ENCODE measurements at places on chromosomes 1 and 21. TPM values are rescaled to one million over a fixed set of nuclear protein-coding genes. Genes with fewer than 3 reads are reported as not detected.

The C4BPA gene
- not detected for total RNA-seq

The FLG2 gene
- total RNA-seq, result not detected

The FNDC5 gene
- total RNA-seq, result not detected

The S100A7 gene
- not detected for total RNA-seq

The ZCCHC17 gene
- 20.8 TPM for total RNA-seq

The FCRLB gene
- total RNA-seq, result 0.10 TPM

The USH2A gene
- not detected for total RNA-seq

The CHI3L2 gene
- 5.5 TPM for total RNA-seq

- no peaks in the 10 kb centered on the region for H3K4me1 ChIP-seq
- no peak overlapping the region for H3K4me3 ChIP-seq
- no peaks in the 10 kb centered on the region for H3K36me3 ChIP-seq
- no peak for DNase-seq
Measured at GRCh38 chr1:94265906-94266305, 28.5 kb upstream of the ARHGAP29 start.

- DNase-seq, result no peak
- H3K4me3 ChIP-seq, result no peak overlapping the region
- no peaks in the 10 kb centered on the region for H3K27me3 ChIP-seq
- H3K27ac ChIP-seq, result no peak overlapping the region
- H3K4me1 ChIP-seq, result peaks cover 12% of the 10 kb centered on the region
- H3K36me3 ChIP-seq, result no peaks in the 10 kb centered on the region
Measured at GRCh38 chr1:76070538-76070937, 4.0 kb upstream of the ST6GALNAC3 start.

GRCh38 chr21:43690346-43690745 lies 28.6 kb upstream of the PDXK start:
- H3K4me1 ChIP-seq, result no peaks in the 10 kb centered on the region
- peaks cover 52% of the 10 kb centered on the region for H3K36me3 ChIP-seq
- no peak for DNase-seq
- H3K27me3 ChIP-seq, result no peaks in the 10 kb centered on the region
- no peak overlapping the region for H3K27ac ChIP-seq
- no peak overlapping the region for H3K4me3 ChIP-seq

- no peak overlapping the region for H3K27ac ChIP-seq
- H3K4me1 ChIP-seq, result no peaks in the 10 kb centered on the region
- DNase-seq, result no peak
- H3K36me3 ChIP-seq, result no peaks in the 10 kb centered on the region
Measured at GRCh38 chr1:49111931-49112330, 335.2 kb upstream of the BEND5 start.

- no peak for DNase-seq
- H3K27me3 ChIP-seq, result no peaks in the 10 kb centered on the region
- H3K36me3 ChIP-seq, result no peaks in the 10 kb centered on the region
- no peak overlapping the region for H3K4me3 ChIP-seq
Measured at GRCh38 chr1:213250446-213250845, 199.4 kb downstream of the RPS6KC1 start.

- H3K27ac ChIP-seq, result no peak overlapping the region
- peaks cover 16% of the 10 kb centered on the region for H3K4me1 ChIP-seq
- no peak for DNase-seq
- H3K27me3 ChIP-seq, result no peaks in the 10 kb centered on the region
- peaks cover 75% of the 10 kb centered on the region for H3K36me3 ChIP-seq
- no peak overlapping the region for H3K4me3 ChIP-seq
Measured at GRCh38 chr1:169528215-169529067, 42.7 kb upstream of the SLC19A2 start.

GRCh38 chr1:19384113-19384512 lies 72.0 kb downstream of the SLC66A1 start:
- peaks cover 13% of the 10 kb centered on the region for H3K36me3 ChIP-seq
- no peak overlapping the region for H3K27ac ChIP-seq
- DNase-seq, result no peak
- no peak overlapping the region for H3K4me3 ChIP-seq
- no peaks in the 10 kb centered on the region for H3K27me3 ChIP-seq
- H3K4me1 ChIP-seq, result peaks cover 17% of the 10 kb centered on the region

- H3K27ac ChIP-seq, result no peak overlapping the region
- H3K4me3 ChIP-seq, result no peak overlapping the region
- peaks cover 9% of the 10 kb centered on the region for H3K27me3 ChIP-seq
- H3K4me1 ChIP-seq, result no peaks in the 10 kb centered on the region
Measured at GRCh38 chr1:29599071-29599470, 362.7 kb downstream of the PTPRU start.

GRCh38 chr1:94805912-94806311 lies 14.2 kb upstream of the SLC44A3 start:
- H3K27ac ChIP-seq, result no peak overlapping the region
- no peak overlapping the region for H3K4me3 ChIP-seq
- H3K4me1 ChIP-seq, result peaks cover 13% of the 10 kb centered on the region
- peak; percentile 66 for DNase-seq
- H3K36me3 ChIP-seq, result no peaks in the 10 kb centered on the region

- H3K27ac ChIP-seq, result no peak overlapping the region
- H3K27me3 ChIP-seq, result no peaks in the 10 kb centered on the region
- H3K36me3 ChIP-seq, result no peaks in the 10 kb centered on the region
- H3K4me1 ChIP-seq, result peaks cover 2% of the 10 kb centered on the region
- no peak for DNase-seq
Measured at GRCh38 chr1:205058853-205059252, 15.8 kb downstream of the CNTN2 start.

- no peak for DNase-seq
- H3K27me3 ChIP-seq, result peaks cover 19% of the 10 kb centered on the region
- no peak overlapping the region for H3K4me3 ChIP-seq
- H3K4me1 ChIP-seq, result no peaks in the 10 kb centered on the region
Measured at GRCh38 chr1:55399346-55399745, 184.2 kb upstream of the USP24 start.

DNA sequence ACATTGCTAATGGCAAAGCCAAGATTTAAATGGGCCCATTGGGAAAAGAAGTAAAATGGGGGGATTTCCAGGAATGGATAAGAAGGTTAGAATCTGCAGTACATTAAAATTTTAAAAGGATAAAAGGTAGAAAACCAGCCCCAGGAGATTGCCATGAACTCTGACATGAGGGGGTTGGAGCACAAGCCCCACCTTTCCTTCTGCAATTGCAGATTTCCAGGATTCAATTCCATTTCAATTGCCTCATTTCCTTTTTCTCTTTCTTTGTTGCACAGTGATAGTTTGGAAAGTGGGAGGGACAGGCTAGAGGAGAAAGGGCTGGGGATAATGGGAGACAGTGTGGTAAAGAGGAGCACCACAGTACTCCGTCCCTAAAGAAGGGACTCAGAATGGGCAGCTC lies 238.5 kb upstream of the RAB4A start:
- H3K36me3 ChIP-seq, result no peaks in the 10 kb centered on the region
- no peak overlapping the region for H3K4me3 ChIP-seq
- no peaks in the 10 kb centered on the region for H3K27me3 ChIP-seq
- DNase-seq, result no peak
- H3K27ac ChIP-seq, result no peak overlapping the region

DNA sequence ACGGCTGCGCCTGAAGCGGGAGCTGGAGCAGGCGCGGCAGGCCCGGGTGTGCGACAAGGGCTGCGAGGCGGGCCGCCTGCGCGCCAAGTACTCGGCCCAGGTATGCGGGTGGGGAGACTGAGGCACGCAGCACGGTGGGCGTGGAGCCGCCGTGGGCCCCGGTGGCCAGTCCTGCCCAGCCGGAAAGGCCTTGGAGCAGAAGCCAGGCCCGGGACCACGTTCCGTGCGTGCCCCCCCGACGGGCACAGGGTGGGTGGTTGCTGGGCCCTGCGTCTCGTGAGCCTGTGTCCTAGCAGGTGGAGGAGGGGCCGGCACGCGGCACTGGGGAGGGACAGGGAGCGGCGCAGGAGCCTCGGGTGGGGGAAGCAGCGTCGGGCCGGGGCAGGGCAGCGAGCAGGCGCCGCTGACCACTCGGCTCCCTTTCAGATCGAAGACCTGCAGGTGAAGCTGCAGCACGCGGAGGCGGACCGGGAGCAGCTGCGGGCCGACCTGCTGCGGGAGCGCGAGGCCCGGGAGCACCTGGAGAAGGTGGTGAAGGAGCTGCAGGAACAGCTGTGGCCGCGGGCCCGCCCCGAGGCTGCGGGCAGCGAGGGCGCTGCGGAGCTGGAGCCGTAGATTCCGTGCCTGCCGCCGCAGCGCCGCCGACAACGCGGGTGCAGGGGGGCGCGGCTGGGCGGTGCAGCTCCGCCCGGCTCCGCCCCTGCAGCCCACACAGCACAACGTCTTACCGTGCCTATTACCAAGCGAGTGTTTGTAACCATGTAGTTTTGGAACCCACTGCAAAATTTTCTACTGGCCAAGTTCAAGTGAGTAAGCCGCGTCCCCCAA lies 78.2 kb downstream of the SKI start:
- no peaks in the 10 kb centered on the region for H3K27me3 ChIP-seq
- peaks cover 18% of the 10 kb centered on the region for H3K4me1 ChIP-seq
- H3K27ac ChIP-seq, result no peak overlapping the region
- DNase-seq, result no peak
- no peak overlapping the region for H3K4me3 ChIP-seq

- peaks cover 20% of the 10 kb centered on the region for H3K4me1 ChIP-seq
- peaks cover 10% of the 10 kb centered on the region for H3K36me3 ChIP-seq
- no peaks in the 10 kb centered on the region for H3K27me3 ChIP-seq
- H3K4me3 ChIP-seq, result no peak overlapping the region
Measured at GRCh38 chr1:32363713-32364112, 1.4 kb downstream of the TSSK3 start.

DNA sequence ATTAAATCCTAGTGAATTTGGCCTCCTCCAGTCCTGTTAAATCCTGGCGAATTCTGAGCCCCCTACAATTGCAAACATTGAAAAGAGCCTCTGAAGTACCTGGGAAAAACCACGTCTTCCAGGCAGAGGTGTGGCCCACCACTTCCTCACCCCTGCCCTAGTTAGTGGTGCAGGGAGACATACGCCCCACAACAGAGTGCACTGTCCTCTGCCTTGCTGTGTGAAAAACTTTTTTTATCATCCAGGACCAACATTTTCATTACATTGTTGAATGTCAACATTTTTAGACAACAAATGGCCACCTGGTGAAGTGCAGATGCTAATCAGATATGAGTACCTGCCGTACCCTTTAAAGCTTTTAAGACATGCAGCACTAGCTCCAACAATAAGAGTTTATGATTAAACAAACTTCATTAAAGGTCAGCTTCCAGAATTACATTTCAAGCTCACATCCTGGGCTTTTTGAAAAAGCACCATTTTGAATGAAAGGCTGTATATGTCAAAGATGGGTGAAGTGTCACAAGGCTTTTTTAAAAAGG lies 13.6 kb upstream of the TMPRSS2 start:
- H3K36me3 ChIP-seq, result no peaks in the 10 kb centered on the region
- no peak overlapping the region for H3K4me3 ChIP-seq
- H3K27me3 ChIP-seq, result peaks cover 3% of the 10 kb centered on the region
- no peaks in the 10 kb centered on the region for H3K4me1 ChIP-seq

GRCh38 chr1:219812491-219813203 lies 115.7 kb downstream of the SLC30A10 start:
- H3K27me3 ChIP-seq, result peaks cover 17% of the 10 kb centered on the region
- H3K4me3 ChIP-seq, result no peak overlapping the region
- H3K4me1 ChIP-seq, result no peaks in the 10 kb centered on the region
- no peaks in the 10 kb centered on the region for H3K36me3 ChIP-seq
- H3K27ac ChIP-seq, result no peak overlapping the region
- DNase-seq, result peak; percentile 16

DNA sequence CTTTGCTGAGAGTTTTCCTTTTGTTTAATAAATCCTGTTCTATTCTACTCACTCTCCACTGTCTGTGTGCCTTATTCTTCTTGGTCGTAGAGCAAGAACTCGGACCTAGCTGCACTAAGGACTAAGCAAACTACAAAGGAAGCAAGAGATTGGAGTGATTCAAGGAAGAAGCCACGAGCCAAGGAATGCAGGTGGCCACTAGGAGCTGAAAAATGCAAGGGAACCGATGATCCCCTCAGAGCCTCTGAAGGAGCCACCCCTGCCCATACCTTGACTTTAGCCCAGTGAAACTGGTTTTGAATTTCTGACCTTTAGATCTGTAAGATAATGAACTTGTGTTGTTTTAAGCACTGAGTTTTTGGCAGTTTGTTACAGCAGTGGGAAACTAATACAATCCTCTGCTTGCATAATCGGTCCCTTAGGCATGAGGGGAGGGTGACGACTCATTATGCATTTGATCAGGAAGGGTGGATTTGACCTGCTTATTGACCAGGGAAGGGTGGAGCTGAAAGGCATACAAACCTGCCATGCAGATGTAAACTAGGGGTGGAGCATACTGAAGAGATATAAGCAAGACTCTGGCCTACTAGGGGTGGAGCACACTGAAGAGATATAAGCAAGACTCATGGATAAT lies 6.2 kb upstream of the CA6 start:
- peak overlapping the region; percentile 57 for H3K27ac ChIP-seq
- H3K27me3 ChIP-seq, result no peaks in the 10 kb centered on the region
- H3K4me3 ChIP-seq, result no peak overlapping the region
- H3K36me3 ChIP-seq, result no peaks in the 10 kb centered on the region
- DNase-seq, result peak; percentile 39

DNA sequence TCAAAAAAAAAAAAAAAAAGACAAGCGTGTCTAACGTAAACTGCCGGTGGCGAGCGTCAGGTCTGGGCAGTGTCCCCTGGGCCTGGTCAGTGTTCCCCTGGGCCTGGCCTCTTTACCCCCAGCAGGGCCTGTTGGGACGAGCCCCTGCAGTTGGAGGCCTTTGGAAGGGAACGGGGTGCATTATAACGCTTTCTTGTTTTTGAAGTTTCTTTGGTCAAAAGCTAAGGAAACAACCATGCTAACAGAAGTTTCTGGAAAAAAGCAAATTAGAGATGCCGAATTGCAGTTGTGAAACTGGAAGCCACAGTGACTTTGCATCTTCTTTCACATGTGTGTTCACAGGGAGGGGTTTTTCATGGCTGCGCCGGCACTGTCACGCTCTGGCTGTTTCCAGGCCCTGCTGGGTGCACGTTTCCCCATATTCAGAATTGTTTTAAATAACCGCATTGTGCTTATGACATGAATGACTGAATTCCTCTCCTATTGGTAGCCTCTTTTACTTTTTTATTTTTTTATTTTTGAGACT lies 16.0 kb downstream of the RRP1 start:
- peaks cover 13% of the 10 kb centered on the region for H3K36me3 ChIP-seq
- H3K4me3 ChIP-seq, result no peak overlapping the region
- DNase-seq, result peak; percentile 28
- peaks cover 3% of the 10 kb centered on the region for H3K4me1 ChIP-seq
- H3K27ac ChIP-seq, result peak overlapping the region; percentile 68

- H3K27ac ChIP-seq, result no peak overlapping the region
- H3K4me3 ChIP-seq, result no peak overlapping the region
- H3K4me1 ChIP-seq, result no peaks in the 10 kb centered on the region
- H3K36me3 ChIP-seq, result no peaks in the 10 kb centered on the region
- no peaks in the 10 kb centered on the region for H3K27me3 ChIP-seq
Measured at GRCh38 chr21:21200103-21200938, 202.1 kb downstream of the NCAM2 start.

All from activated naive CD4-positive, alpha-beta T cell treated with anti-CD3 and anti-CD28 coated beads for 36 hours (primary cell).